ENCODE measurements at places on chromosomes 7 and 10.

DNA sequence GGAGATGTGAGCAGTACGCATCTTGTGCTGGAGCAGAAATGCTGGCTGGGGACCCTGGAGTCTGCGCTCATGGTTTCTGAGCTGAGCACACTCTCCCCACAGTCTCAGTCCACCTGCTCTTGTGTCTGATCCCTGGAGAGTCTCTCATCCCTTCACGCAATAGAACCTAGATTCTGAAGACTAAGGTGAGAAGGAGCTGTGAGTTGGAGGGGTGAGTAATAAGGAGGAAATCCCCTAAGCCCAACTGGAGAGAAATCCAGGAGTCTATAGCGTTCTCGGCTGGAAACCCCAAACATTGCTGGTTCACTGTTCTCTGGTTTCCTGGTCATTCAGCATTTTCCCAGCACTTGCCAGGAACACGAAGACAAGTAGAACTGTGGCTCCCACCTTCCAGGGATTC is 68.3 kb upstream of the SMNDC1 start:
- no peak for DNase-seq

- DNase-seq: no peak
Measured at GRCh38 chr10:127918572-127918971, 11.7 kb downstream of the PTPRE start.

DNA sequence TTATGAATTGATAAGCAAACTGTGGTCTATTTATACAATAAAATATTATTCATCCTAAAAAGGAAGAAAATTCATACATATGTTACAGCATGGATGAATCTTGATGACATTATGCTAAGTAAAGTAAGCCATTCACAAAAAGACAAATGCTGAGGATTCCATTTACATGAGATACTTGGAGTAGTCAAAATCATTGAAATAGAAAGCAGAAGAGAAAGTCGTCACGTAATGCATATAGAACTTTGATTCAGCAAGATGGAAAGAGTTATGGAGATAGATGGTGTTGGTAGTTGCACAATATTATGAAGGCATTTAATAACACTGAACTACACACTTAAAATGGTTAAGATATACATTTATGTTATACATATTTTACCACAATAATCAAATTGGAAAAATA is 309.7 kb upstream of the KLF6 start:
- DNase-seq: no peak

GRCh38 chr7:47400741-47401206 is 181.1 kb downstream of the TNS3 start:
- DNase-seq: no peak

DNA sequence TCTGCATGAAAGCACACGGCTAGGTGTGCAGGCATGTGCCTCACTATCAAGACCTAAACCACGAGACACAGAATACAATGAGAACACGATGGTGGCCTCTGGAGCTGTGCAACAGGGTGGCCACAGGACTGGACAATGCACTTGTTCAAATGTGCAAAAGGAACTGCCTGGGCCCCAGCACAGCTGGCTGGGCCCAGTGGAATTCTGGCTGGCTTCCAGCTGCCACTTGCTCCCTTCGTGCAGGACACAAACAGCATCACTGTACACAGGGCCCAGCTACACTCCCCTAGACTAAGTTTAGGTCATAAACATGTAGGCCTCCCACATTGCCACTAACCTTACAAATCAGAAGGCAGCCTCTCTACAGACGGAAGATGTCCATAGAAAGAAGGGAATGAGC is 23.4 kb downstream of the DOCK4 start:
- no peak for DNase-seq

- peak; percentile 88 for DNase-seq
Measured at GRCh38 chr10:117461766-117462423, 80.7 kb upstream of the EMX2 start.

DNA sequence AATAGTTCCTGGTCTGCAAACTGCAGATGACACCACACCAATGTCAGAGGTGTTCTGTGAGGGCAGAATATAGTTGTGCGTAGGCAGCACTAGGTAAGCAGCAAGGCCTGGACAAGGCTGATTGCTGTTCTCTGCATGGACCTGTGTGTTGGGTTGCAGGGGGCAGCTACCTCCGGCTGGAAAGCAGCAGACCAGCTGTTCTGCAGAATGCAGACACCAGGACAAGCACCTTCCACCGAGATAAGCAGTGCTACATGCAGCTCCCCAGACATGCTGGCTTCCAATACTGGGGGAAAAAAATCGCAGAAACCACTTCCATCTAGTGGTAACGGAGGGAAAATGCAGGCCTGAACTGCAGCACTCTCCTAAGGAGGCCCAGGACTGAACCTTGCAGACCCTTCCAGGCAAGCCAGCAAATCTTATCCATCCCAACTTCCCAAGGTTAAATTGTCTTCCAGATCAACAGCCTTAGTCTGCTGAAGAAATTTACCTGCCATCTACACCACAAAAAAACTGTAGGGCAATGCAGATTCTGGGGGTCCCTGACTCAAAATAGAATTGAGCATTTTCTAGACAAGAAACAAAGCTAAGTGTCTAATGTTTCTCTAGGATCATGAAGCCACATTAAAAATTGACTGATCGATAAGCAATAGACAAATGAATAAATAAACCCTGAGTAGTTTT is 50.5 kb upstream of the COBL start:
- DNase-seq: peak; percentile 41
